ENCODE measurements at places on chromosomes 1 and 21.

DNA sequence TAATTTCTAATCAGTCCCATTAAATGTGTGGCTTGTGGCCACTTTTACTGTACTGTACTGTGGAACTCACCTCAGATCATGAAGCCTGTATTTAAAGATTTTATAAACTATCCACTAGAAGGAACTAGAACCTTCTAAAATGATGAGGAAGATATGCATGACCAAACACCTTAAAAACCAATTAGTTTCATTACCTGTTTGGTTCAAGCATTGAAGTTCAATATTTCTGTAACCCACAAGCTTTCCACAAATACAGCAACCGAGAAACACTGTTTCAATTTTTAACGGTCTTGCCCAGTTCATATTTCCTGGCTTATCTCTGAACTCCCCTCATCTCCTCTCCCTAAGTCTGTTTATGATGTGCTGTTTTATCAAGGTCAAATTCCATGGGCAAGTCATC, 264.3 kb upstream of the PLD5 start:
- no peak for DNase-seq

DNA sequence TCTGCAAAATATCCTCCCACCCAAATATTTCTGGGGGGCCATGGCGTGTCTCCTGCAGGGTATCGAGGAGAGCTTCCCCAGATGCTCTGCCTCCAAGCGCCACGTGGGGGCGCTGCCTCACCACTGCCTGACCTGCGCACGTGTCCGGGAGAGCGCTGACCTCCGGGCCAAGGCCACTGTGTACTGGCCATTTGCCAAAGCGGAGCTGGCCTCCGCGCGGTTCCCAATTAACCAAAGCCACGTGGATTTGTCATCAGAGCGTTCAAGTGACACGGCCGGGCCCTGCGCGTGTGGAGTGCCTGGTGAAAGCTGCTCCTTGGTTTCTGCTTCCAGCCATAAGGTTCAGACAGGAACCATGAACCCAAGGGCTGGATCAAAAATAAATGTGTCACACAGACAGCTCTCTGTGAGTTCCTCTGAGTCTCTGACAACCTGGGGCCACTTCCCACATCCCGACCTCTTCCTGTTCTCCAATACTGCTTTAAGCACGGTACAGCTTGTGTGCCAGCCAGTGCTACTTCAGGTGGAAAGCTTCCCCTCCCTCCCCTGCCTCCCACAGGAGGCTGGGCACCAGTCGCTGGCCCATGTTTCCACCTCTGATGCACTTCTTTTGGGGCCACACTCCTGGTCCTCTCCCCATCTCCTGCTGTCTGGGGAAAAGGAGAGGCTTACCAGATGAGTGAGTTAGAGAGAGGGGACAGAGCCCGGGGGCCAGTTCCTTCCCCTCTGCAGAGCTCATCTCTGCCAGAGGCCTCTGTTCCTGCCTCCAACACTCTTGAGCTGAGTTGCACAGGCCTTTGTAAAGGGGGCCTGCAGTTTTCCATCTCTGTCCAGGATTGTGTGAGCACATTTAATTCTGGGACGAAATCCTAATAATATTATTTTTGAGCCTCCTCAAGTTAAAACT, 26.1 kb downstream of the ZP4 start:
- DNase-seq = peak; percentile 81

DNA sequence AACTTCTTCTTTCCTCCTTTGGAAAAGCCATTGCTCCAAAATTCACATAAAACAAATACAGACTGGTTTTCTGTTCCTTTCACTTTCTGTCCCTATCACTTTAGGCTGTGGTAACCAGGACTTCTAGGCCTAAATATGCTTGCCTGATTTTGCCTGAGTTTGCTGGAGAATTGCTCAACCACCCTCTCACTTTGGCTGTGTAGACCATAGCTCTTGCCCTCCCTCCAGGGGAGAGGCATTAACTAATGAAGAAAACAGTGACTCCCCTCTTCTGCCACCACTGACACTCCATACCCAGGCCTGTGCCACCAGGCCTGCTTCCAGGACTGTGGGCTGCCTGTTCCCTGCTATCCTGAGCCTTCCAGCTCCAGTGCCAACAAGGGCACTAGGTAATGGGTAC, 163.5 kb downstream of the TOMM20 start:
- DNase-seq = peak; percentile 52

DNA sequence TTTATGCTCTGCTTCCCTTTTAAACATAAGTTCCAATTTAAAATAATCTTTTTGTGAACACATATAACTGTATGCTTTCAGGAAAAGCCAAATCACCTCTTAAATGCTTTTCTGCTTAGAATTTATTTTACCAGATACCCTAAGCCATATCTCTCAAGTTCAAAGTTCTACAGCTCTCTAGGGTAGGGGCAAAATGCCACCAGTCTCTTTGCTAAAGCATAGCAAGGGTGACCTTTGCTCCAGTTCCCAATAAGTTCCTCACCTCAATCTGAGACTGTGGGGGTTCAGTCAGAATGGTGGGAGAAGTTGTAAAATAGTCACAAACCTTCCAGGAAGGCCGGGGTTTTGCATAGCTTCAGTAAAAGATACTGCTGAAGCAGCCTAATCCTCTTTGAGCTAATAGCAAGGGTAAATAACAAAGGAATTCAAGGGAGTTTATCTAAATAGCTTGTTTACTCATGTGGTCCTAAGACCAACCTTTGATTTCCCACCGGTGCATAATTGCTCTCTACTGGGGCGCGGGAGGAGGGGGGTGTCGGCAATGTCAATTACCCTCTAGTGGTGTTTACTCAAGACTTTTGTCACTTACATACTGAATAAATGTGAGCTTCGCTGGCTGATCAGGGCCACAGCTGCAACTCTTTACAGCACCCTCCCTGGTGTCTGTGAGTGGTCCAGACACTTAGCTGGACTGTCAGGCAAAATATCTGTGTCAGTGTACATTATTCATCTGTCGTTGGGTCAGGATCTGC, 1376.2 kb downstream of the NCAM2 start:
- DNase-seq = no peak

- peak; percentile 52 for DNase-seq
Measured at GRCh38 chr21:37758982-37759381, 157.3 kb downstream of the KCNJ6 start.

DNA sequence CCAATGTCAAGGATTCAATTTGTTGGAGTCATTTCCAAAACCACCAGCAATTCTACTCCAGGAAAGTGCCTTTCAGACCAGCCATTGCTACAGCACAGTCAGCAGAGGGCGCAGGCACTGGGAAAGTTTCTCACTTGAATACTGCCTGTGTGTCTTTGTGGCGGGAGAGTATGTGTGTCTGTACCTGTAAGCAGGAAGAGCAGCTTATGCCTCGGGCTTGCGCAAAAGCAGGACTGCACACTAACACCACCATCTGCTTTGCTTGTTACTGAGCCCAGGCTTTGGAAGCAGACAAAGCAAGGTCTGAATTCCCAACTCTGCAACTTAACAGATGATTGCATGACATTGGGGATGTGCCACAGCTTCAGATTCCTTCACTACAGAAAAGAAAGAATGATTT, 7.0 kb upstream of the CTSE start:
- DNase-seq = peak; percentile 75

DNA sequence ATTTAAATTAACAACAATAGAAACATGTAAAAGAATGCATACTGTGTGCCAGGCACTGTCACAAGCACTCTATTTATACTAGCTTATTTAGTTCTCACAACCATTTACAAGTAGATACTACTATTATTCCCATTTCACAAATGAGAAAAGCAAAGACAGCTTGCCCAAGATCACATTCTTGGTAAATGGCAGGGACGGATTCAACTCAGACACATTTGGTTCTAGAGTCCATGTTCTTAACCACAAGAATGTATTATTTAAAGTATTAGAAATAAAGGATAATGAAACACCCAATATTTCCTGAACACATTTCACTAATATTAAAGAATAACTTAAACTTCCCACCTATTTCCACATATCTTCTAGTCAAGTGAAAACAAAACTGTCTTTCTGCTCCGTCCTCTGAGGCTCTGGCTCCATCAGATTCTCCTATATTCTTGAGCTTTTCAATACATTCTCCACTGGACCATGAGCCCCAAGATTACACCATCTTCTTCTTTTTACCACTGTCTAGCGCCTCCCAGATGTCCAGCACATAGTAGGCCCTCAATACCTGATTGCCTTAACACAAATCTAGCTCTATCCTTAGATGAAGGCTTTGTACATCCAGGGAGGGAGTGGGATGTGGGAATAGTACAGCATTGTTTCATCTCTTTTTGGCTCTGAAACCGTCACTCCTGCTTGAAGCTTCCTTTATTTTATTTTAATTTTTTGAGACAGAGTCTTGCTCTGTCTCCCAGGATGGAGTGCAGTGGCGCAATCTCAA, 29.3 kb downstream of the SOD1 start:
- DNase-seq = no peak

GRCh38 chr1:191371626-191372025, 786.6 kb upstream of the RGS18 start:
- DNase-seq = no peak

GRCh38 chr1:226712742-226713419, 26.2 kb downstream of the ITPKB start:
- no peak for DNase-seq

DNA sequence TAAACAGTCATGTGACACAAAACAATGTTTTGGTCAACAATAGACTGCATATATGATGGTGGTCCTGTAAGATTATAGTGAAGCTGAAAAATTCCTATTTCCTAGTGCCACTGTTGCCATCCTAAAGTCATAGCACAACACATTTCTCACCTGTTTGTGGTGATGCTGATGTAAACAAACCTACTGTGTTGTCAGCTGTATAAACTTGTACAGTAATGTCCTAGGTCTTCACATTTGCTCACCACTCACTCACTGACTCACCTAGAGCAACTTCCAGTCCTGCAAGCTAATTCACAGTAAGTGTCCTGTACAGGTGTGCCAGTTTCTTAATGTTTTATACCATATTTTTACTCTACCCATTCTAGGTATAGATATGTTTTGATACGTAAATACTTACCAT, 326.1 kb upstream of the USP24 start:
- DNase-seq = no peak

DNA sequence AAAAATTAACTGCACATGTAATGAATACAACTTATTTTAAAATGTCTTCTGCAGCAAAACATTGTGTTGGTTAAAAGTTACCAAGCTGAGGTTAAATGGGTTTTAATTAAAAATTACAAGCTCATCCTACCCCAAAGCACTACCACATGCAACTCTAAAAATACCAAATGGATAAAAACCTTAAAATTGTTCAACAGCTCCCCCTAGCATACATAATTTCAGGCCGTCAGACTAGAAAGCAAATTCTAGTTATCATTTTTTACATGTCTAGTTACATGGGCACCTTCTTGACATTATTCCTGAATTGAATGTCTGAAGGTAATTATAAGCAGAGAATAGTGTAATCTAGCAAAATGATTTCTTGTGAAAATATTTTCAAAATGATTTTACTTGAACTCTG, 176.5 kb downstream of the C1orf21 start:
- no peak for DNase-seq

DNA sequence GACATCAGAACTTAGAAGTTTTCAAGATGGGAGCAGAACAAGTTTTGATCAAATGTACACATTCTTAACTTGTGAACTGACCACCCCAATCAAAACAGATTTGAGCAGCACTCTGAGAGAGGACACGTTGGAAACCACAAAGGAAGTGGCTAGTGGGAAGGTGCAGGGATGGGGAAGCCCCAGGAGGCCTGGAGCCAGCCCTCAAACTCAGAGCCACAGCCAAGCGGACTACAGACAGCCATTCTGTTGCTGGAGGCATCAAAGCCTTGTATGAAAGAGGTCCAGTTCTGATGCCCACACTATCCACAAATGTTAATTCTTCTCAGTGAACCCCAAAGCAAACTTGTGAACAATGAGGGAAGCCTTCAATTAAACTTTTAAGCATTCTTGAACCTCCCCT, 143.6 kb upstream of the RAB4A start:
- DNase-seq = no peak

DNA sequence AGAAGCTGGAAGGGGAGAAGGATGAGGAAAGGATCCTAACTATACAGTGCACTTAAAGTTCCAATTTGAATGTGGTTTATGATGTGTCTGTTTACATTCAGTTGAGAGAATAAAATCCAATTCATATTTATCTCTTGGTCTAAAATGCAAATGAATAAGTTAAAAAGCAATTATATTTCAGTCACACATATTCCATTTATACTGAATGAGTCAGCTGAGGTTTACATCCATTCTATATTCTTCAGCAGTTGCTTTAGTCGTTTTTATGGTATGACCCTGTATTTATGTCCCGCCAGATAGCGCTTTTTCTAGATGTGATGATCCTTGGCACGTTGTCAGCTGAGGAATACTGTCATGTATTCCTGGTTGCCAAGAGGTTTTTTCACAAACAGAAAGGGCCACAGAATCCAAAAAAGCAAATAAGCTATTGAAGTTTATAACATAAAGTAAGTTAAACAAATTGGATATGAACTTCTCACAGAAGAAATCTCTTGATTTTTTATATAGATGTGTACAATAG, 866.2 kb downstream of the NCAM2 start:
- no peak for DNase-seq

DNA sequence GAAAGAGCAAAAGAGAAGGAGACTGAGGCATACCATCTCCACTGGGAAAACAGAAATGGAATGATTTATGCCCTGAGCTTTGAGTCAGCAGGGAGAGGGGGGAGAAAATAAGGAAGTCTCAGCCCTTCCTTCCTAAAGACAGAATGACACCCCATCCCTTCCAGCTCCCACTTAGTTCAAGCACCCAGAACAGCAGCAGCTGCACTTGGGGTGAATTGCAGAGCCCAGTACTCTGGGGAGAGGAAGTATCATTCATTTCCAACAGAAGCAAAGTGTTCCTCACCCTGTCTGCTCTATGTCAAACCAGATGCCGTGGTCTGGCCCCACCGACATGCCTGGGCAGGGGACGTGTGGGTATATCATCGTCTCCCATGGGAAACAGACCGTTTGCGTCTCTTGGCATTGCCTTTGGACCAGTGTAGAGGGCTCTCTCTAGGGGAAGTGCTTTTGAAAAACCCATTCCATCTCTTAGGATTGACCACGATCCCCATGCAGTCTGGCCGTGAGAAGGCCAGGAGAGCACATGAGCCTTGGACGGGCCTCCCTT, 1.1 kb upstream of the KCNJ15 start:
- no peak for DNase-seq

- no peak for DNase-seq
Measured at GRCh38 chr1:184101141-184101540, 49.6 kb downstream of the TSEN15 start.

GRCh38 chr1:36751525-36751924, 268.8 kb upstream of the CSF3R start:
- no peak for DNase-seq

DNA sequence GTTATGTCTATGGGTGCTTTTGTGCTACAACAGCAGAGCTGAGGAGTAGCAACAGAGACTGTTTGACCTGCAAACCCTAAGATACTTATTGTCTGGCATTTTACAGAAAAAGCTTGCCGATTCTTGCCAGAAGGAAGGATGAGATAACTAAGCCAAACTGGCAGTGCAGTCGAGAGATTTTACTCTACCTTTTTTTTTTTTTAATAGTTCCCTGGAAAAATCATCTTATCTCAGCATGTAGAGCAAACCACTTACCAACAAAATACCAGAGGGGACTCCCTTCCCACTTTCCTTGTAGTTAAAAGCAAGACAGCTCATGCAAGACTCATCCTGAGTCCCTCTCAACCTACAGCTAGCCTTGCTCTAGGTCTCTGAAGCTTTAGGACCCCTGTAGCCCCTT, 132.9 kb downstream of the SYT2 start:
- no peak for DNase-seq
